Activated naive CD4-positive, alpha-beta T cell treated with anti-CD3 and anti-CD28 coated beads, Interleukin-2, amount 50 U/mL, for 16 hours (primary cell): ENCODE measurements at places on chromosomes 1 and 21.

DNA sequence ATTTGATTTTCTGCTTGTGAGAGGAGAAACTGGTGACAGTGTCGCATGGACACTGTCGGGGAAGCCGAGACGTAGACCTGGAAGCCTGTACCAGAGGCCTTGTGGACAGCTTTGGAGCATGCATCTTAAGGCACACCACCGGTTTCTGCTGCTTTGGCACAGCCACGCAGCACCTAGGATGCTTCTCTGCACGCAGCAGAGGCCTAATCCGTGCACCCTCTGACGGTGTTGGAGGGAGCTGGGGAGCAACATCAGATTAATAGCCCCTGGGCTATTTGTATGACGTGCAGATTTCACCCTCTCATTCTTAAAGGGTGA lies 30.3 kb downstream of the TEX35 start:
- DNase-seq, result no peak

GRCh38 chr1:48870596-48870995 lies 93.9 kb upstream of the BEND5 start:
- DNase-seq, result no peak

GRCh38 chr1:215292932-215293331 lies 210.4 kb downstream of the KCNK2 start:
- no peak for DNase-seq

DNA sequence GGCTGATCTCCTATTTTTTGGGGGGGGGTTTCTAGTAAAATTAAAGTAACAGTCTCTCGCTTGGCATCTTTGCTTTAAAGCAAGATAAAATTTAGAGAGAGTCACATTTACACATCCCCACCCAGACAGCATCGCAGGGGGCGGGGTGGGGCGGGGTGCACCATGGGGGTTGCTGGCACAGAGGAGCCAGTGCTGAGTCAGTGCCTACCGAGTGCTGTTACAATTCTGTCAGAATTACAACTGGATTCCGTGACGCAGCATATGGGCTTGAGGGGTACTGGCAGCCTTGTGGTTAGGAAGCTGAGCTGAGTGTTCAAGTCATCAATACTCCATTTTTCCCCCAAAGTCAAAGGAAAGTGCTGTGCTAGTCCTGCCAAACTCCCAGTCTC lies 175.9 kb downstream of the PRDM16 start:
- DNase-seq, result no peak

GRCh38 chr1:163673759-163674151 lies 352.0 kb downstream of the NUF2 start:
- no peak for DNase-seq
